Colonic mucosa (tissue), 4 donors: ENCODE measurements at places on chromosomes 3 and 15.

GRCh38 chr3:119323723-119324085, 29.5 kb downstream of the ARHGAP31 start:
- H3K4me1 ChIP-seq: peaks cover 5% of the 10 kb centered on the region
- no peaks in the 10 kb centered on the region for H3K27me3 ChIP-seq
- DNase-seq: no peak
- peak overlapping the region; percentile 94 for H3K27ac ChIP-seq
- no peaks in the 10 kb centered on the region for H3K36me3 ChIP-seq

DNA sequence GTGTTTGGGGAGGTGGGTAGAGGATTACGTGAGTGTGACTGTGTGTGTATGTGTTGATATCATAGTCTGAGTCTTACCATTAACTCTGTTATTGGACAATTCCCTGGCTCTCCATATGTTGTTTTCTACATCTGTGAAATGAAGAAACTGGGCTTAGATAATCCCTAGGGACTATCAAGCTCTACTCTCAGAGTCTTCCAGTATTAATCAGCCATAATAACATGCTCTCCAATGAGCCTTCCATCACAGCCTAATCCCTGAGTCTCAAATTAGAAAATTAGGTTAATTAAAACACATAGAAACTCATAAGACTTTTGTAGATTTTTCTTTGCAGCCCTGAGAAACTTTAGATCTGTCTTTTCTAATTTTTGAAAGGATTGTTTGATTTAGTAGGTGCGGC, 404.2 kb upstream of the RARB start:
- H3K4me3 ChIP-seq: no peak overlapping the region
- H3K4me1 ChIP-seq: no peaks in the 10 kb centered on the region
- no peak for DNase-seq
- no peaks in the 10 kb centered on the region for H3K27me3 ChIP-seq

DNA sequence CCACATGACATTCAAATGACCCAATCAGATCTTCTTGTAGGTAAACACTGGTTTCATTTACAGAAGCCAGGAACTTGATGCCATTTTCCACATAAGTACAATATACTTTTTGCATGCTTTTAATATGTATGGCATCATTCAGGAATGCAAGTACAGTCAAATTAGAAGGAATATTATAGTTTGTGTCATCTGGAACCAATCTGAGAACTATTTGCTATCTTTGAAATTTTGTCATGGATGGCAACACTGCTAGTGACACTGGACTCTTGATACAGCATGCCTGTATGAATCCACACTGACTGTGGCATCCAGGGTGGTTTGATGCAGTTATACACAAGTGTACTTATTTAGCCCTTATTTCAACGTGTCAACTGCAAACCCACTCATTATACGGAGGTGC, 141.6 kb downstream of the EBLN2 start:
- no peak overlapping the region for H3K27ac ChIP-seq
- DNase-seq: no peak
- no peaks in the 10 kb centered on the region for H3K36me3 ChIP-seq
- no peak overlapping the region for H3K4me3 ChIP-seq

- no peaks in the 10 kb centered on the region for H3K27me3 ChIP-seq
- no peak for DNase-seq
- no peaks in the 10 kb centered on the region for H3K4me1 ChIP-seq
- no peaks in the 10 kb centered on the region for H3K36me3 ChIP-seq
- H3K27ac ChIP-seq: no peak overlapping the region
- no peak overlapping the region for H3K4me3 ChIP-seq
Measured at GRCh38 chr3:177367788-177368187, 170.5 kb upstream of the TBL1XR1 start.

- H3K27ac ChIP-seq: no peak overlapping the region
- H3K4me1 ChIP-seq: no peaks in the 10 kb centered on the region
Measured at GRCh38 chr3:55588146-55588765, 101.2 kb upstream of the WNT5A start.

DNA sequence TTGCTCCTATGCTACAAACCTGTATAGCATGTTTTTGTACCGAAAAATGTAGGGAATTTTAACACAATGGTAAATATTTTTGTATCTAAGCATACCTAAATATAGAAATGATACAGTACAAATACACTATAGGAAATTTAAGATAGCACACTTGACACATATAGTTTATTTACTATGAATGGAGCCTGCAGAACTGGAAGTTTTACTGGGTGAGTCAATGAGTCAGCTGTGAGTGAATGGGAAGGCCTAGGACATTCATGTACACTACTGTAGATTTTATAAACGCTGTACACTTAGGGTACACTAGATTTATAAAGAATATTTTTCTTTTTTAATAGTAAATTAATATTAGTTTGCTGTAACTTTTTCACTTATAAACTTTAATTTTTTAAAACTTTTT, 707.7 kb upstream of the EPHA6 start:
- H3K36me3 ChIP-seq: no peaks in the 10 kb centered on the region
- no peak for DNase-seq
- no peak overlapping the region for H3K27ac ChIP-seq

DNA sequence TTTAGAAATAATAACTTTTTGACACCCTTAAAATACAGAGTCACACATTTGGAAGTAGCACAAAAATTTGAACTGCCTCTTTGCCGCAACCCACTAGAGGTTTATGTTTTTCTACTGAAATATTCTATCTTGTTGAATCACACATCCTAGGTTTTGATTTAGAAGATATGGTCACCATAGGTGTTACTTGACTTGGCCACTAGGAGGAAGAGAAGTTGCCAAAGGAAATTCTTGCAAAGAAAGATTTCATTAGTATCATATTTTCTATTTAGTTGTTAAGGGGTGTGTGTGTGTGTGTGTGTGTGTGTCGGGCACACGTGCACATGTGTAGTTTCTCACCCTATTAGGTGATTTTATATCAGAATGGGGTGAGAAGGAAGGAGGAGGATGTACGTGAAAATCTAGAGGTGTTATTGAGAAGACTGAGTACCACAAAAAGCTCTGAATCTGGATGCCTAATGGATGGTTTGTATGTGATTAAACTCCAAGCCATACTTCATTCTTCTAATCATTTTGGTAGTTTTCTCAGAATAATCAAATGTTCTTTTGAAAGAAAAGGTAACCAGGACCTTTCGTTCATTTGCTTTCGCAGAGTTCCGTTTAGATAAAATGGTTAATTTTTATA, 31.5 kb downstream of the ZFAND6 start:
- H3K4me3 ChIP-seq: no peak overlapping the region
- H3K27ac ChIP-seq: no peak overlapping the region
- no peaks in the 10 kb centered on the region for H3K27me3 ChIP-seq
- no peak for DNase-seq

DNA sequence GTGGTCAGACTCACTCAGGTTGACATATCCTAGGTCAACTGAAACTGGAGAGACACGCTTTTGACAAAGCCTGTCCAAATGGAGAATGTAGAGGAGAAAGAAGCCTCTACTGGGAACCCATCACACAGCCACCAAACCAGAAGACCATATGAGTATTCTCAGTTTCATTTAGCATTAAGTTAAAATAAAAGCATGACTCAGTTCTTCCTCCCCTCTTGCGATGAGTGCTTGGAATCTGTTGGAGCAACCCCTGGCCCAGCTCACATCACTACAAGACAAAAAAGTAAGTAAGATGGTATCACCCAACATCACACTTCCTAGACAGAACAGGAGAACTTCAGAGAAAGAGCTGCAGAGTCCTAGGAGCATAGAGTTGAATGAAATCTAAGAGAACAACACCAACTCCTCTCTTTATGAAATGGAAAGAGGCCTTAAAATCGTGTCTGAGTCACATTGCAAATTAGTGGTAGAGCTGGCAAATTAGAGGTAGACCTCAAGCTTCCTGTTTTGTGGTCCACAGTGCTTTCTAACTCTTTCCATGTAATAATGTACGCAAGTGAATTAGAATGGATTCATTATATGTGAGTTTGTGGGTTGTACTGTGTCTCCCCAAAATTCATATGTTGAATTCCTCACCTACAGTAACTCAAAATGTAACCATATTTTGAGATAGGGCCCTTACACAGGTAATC, 51.2 kb downstream of the FGF12 start:
- H3K27me3 ChIP-seq: no peaks in the 10 kb centered on the region
- H3K27ac ChIP-seq: no peak overlapping the region
- no peaks in the 10 kb centered on the region for H3K4me1 ChIP-seq
- no peaks in the 10 kb centered on the region for H3K36me3 ChIP-seq
- no peak for DNase-seq

DNA sequence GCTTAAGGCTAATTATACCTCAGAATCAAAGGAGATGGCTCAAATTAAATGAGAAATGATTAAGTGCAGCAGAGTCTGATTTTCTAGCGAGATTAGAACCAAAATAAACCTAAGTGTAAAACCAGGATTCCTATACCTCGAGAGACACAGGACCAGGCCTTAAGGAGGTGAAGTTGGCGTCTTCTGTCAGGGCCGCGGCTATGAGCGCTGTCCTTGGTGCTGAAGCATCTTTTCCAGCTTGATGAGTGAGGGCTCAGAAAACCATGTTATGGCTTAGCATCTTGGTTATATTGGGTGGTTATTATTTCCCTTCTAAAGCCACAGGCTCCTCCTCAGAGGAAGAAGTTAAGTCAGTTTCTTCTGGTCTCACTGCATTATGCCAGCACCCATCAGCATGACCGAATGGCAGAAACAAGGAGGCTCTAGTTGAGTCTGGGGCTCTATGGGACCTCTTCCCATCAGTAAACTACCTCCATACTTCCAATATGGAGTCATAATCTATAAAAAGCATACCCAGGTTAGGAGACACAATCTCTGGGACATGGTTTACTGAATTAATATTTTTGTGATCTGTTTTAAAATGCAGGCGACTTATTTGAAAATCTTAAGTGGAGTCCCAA, 120.1 kb upstream of the NMNAT3 start:
- DNase-seq: peak; percentile 20
- H3K27ac ChIP-seq: no peak overlapping the region
- H3K27me3 ChIP-seq: no peaks in the 10 kb centered on the region

GRCh38 chr3:124617177-124617576, 113.1 kb upstream of the UMPS start:
- no peaks in the 10 kb centered on the region for H3K27me3 ChIP-seq
- H3K36me3 ChIP-seq: no peaks in the 10 kb centered on the region
- no peak overlapping the region for H3K27ac ChIP-seq
- H3K4me1 ChIP-seq: no peaks in the 10 kb centered on the region
- no peak for DNase-seq

DNA sequence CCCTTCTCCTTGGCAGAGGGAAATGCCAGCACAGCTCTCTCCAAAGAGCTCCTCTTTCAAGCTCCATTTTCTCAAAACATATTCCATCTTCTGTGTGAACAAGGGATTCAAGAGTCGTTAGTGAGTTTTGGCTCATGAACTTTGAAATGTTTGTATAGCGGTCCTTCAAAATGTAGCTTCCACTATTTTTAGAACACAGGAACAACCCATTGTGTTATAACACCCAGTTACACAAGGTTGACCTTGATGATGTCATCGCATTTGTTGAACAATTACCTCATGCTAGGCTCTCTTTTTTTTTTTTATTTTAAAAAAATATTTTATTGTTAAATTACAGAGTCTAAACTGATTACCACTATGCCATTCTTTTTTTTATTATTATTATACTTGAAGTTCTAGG, 251.7 kb downstream of the THSD4 start:
- no peak overlapping the region for H3K4me3 ChIP-seq
- H3K36me3 ChIP-seq: no peaks in the 10 kb centered on the region
- no peaks in the 10 kb centered on the region for H3K4me1 ChIP-seq
- no peaks in the 10 kb centered on the region for H3K27me3 ChIP-seq
- no peak overlapping the region for H3K27ac ChIP-seq
- no peak for DNase-seq

GRCh38 chr3:101827211-101828174, 21.8 kb upstream of the NFKBIZ start:
- H3K27ac ChIP-seq: peak overlapping the region; percentile 89
- peaks cover 11% of the 10 kb centered on the region for H3K4me1 ChIP-seq
- peak; percentile 84 for DNase-seq
- peak overlapping the region; percentile 41 for H3K4me3 ChIP-seq
- no peaks in the 10 kb centered on the region for H3K27me3 ChIP-seq
- no peaks in the 10 kb centered on the region for H3K36me3 ChIP-seq

- peak overlapping the region; percentile 4 for H3K27ac ChIP-seq
- DNase-seq: no peak
- no peaks in the 10 kb centered on the region for H3K36me3 ChIP-seq
Measured at GRCh38 chr3:49872801-49873281, 3.1 kb upstream of the CAMKV start.

GRCh38 chr15:101689901-101690300, 34.4 kb downstream of the TARS3 start:
- H3K27me3 ChIP-seq: no peaks in the 10 kb centered on the region
- H3K4me3 ChIP-seq: no peak overlapping the region
- H3K27ac ChIP-seq: no peak overlapping the region
- DNase-seq: no peak
- no peaks in the 10 kb centered on the region for H3K36me3 ChIP-seq
- H3K4me1 ChIP-seq: no peaks in the 10 kb centered on the region

DNA sequence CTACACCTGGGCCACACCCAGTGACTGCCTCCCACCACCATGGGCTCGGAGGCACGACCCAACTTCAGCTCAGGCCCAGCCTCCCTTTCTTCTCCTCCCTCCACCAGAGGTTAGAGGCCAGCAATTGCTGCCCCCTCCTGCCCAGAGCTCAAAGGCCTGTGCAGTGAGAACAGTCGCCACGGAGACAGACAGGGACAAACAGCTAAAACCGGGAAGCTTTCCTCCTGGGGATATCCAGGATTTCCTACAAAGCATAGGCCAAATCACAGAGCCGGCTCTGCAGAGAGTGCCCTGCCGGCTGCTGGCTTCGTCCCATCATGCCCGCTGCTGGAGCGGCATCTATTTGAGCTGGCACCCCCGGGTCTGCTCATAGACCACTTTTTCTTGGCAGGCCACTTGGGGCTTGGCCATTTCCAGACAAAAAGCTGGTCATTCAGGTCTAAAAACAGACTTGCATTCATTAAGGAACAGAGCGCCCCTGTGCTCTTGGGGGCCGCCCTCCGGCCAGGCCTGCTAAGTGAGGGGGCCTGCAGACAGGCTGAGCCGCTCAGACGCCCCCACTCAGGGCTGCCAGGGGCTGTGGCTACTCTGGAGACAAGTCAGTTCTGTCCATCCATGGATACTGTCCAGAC, 17.5 kb downstream of the GRAMD2A start:
- H3K4me3 ChIP-seq: no peak overlapping the region
- H3K27ac ChIP-seq: no peak overlapping the region
- H3K36me3 ChIP-seq: no peaks in the 10 kb centered on the region
- peaks cover 15% of the 10 kb centered on the region for H3K27me3 ChIP-seq
- no peak for DNase-seq

- H3K27ac ChIP-seq: no peak overlapping the region
- H3K36me3 ChIP-seq: no peaks in the 10 kb centered on the region
- DNase-seq: no peak
Measured at GRCh38 chr15:31498756-31499155, 172.1 kb downstream of the KLF13 start.

GRCh38 chr15:60840306-60840702, 361.4 kb upstream of the ICE2 start:
- H3K4me1 ChIP-seq: no peaks in the 10 kb centered on the region
- no peaks in the 10 kb centered on the region for H3K27me3 ChIP-seq
- no peak overlapping the region for H3K4me3 ChIP-seq
- no peak for DNase-seq
- no peaks in the 10 kb centered on the region for H3K36me3 ChIP-seq
- no peak overlapping the region for H3K27ac ChIP-seq
